Type B pancreatic cell (in vitro differentiated cells): ENCODE measurements at places on chromosomes 5 and 9.

- DNase-seq: no peak
Measured at GRCh38 chr5:15852217-15852616, 327.4 kb downstream of the MARCHF11 start.

GRCh38 chr5:75664979-75665378, 52.3 kb downstream of the POC5 start:
- DNase-seq: no peak

DNA sequence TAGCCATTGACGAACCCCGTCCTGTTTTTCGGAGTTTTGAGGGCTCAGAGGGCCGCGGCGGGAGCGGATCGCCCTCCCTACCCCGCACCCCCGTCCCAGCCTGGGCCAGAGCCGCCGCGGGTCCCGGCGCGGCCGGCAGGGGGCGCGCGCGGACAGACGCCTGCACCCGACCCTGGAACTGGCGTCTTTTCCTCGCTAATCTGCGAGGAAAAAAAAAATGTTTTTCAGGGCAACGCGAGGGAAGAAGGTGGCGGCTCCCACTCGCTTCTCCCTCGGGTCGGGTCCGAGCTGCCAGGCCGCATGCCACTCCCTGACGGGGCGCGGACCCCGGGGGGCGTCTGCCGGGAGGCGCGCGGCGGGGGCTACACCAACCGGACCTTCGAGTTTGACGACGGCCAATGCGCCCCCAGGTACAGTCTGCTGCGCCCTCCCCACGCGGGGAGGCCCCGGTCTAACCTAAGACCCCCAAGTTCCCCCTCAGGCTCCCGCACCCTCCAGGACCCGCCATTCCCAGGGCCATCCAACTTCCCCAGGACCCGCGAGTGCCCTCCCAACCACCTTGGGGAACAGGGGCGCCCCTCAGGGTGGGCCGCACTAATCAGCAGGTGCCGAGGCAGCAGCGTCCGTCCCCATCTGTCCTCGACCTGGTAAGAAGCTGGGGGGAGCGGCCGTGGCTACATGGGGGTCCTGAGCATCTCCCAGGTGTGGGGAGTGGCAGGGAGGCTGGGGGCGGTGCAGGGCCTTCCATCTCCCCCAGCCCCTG, at the start of gene KCNT1:
Gene KCNT1, plus strand, starts transcription at position 227 of the 763 bp plus-strand sequence. Its CDS starts 74 bp downstream, at position 301.
- DNase-seq: peak; percentile 86

GRCh38 chr5:15452030-15452429, 48.0 kb upstream of the FBXL7 start:
- DNase-seq: no peak

- no peak for DNase-seq
Measured at GRCh38 chr9:128475867-128476266, 20.1 kb downstream of the ODF2 start.

DNA sequence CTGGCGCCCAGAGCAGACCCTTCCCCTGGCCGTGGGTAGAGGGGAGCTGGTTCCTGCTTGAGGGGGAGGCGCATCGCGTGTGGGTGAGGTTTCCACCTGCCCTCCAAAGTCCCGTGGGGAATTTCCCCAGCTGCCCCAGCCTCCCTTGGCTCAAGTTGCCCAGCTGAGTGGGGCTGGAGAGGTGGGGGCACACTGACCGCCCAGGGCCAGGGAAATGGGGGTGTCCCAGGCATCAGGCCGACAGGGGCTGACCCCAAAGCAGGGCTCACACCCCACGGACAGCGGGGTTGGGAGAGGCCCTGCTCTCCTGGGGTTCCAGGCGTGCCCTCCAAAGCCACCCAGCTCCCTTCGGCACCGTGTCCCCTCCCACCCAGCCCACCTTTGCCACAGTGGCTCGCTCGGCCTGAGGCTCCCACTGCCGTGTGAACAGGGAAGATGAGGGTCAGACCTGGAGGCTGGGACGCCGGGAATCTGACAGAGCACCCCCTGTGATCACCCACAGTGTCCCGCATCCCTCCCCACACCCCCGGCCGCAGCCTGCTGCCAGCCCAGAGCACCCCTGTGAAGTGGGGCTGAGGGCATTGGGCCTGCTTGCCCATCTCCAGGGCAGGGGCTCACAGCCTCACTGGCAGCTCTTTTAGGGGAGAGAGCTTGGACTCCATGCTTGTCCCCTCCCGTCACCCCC, 933 bp upstream of the EGFL7 start:
- no peak for DNase-seq

- no peak for DNase-seq
Measured at GRCh38 chr5:91366551-91366950, 16.6 kb downstream of the ARRDC3 start.

DNA sequence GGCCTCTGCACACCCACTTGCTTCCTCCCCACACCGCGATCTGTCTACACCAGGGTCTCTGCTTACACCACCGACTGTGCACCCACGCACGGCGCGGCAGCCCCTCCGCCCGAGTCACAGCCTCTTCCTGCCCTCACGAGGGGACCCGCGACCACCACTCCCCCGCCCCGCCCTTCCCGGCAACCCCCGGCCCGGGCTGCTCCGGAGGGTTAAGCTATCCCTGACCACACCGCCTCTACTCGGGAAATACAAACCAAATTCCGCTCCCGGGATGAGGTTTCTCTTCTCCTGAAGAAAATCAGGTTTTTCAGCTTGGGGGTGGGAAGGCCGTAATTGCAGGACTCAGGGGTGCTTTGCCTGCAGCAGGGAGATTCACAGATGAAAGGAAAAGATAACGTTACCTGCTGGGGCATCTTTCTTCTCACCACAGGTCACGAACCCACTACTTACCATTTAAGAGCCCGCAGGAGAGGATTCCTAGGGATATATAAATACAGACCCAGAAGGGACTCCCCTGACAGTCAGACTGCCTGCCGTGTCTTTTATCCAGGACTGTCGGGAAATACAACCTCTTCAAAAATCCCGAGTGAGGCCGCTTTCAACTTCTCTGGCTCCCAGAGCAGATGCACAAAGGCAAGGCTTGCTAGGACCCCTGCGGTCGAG, 63.5 kb downstream of the ROR2 start:
- DNase-seq: no peak

DNA sequence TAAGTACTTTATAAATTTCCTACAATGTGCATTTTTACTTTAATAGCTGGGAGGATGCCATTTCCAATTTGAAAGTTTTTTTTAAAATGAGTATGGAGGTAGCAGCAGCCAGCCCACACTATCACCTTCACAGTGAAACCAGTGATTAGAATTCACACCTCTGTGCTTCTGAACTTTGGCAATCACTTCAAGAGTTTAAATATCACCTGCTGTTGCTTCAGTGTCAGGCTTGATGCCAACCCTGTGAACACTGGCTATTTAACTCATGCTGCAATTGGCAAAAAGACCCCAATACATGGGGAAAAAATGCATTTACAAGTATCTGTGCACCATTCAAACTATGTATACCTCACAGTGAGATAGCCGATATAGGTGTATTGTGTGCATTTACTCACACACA, 57.4 kb downstream of the CDK5RAP2 start:
- DNase-seq: no peak

DNA sequence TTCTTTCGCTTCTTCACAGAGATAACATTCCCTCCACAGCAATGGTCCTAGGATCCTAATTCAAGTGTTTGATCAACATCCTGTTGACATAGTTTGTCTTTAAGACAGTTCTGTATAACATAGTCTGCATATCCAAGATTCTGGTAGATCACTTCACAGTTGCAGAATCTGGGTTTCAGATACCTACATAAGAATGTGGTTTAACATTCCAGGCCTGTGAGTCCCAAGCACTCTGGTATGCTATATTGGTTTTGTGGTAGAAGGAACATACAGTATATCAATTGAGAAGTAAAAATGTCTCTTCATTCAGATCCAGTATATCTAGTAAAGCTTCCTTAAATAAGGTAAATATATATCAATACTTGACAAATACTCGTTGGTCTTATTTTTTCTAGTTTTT, 914.2 kb upstream of the CDH6 start:
- no peak for DNase-seq

GRCh38 chr5:14261235-14261634, 118.1 kb downstream of the TRIO start:
- no peak for DNase-seq

DNA sequence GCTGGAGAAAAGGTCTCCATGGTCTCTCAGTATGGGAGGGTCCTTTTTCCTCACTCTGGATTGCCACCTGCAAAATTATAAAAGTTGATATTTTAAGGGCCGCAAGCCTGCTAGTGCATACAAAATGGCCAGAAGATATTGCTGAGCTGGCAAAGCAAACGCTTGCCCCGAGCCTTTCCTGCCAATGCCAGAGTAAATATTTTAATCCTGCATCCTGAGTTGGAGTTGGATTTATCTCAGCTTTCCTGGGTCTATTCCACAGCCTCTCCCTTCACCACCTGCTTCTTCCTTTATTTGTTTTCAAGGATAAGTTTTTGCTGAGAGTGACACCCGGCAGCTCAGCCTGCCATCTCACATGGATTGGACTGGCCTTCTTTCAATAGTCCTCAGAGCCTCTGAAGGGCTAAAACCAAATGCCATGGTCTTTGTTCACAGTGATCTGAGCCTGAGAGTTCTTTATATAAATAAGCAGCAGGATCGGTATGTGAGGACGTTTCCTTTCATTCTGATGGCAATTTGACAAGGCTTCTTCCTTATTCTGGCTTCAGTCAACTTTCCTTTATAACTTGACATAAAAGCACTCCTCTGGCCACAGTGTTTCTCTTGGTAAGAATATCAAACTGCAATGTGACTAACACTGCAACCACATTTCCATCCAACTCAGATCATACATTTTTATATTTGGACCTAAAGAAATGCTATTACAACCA, 170.1 kb downstream of the ADAMTS12 start:
- DNase-seq: no peak

GRCh38 chr5:169923988-169924387, 56.3 kb downstream of the INSYN2B start:
- no peak for DNase-seq

DNA sequence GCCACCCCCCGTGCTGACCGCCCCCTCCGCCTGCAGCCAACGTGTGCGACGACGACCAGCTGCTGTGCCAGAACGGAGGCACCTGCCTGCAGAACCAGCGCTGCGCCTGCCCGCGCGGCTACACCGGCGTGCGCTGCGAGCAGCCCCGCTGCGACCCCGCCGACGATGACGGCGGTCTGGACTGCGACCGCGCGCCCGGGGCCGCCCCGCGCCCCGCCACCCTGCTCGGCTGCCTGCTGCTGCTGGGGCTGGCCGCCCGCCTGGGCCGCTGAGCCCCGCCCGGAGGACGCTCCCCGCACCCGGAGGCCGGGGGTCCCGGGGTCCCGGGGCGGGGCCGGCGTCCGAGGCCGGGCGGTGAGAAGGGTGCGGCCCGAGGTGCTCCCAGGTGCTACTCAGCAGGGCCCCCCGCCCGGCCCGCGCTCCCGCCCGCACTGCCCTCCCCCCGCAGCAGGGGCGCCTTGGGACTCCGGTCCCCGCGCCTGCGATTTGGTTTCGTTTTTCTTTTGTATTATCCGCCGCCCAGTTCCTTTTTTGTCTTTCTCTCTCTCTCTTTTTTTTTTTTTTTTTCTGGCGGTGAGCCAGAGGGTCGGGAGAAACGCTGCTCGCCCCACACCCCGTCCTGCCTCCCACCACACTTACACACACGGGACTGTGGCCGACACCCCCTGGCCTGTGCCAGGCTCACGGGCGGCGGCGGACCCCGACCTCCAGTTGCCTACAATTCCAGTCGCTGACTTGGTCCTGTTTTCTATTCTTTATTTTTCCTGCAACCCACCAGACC, 80.2 kb downstream of the NTNG2 start:
- DNase-seq: no peak

DNA sequence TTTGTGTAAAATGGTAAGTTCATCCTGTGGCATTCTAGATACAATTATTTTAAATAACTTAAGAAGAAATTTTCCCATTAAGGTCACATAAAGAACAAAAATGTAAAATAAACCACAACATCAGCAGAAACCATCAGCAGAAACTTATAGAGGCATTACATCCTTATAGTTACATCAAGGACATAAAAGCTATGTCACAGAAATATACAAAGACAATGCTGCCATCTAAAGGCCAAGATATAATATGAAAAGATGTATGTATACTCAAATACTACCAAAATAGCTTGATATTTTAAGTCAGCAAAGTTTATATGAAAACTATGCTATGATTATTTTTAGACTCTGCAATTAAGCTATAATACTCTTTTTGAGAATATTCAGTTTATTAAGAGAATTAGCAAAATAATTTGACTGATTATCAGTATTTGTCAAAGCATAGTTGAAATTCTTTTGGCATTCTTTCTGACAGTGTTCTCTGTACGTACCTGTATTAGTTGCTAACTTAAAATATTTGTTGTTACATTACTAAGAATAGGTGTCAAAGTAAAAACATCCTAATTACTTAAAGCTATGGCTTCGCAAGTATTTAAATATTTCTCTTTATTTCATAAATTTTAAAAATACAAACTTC, 36.2 kb downstream of the FBXL17 start:
- no peak for DNase-seq

- no peak for DNase-seq
Measured at GRCh38 chr9:37284636-37285035, 137.9 kb upstream of the GRHPR start.

GRCh38 chr5:105882956-105883481, 1787.7 kb downstream of the EFNA5 start:
- DNase-seq: no peak

DNA sequence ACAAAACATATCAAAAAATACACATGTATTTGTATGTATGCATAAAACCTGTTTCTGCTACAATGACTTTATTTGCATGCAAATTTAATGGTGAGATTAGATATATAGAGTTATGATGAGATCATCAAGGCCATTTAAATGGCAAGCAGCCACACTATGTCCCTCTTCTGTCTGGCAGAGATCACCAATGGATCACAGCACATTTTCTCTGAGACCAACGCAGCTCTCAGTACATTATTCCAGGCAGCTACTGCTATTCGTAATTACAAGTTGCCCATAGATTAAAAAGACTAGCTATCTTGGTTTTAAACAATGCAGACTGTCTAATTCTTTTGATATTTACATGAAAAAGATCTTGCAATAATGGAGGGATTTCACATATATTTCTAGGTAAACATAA, 629.5 kb downstream of the PDE4D start:
- DNase-seq: no peak

GRCh38 chr9:102135768-102136167, 397.3 kb upstream of the GRIN3A start:
- DNase-seq: no peak

GRCh38 chr9:127021664-127022363, 100.6 kb downstream of the ANGPTL2 start:
- no peak for DNase-seq

DNA sequence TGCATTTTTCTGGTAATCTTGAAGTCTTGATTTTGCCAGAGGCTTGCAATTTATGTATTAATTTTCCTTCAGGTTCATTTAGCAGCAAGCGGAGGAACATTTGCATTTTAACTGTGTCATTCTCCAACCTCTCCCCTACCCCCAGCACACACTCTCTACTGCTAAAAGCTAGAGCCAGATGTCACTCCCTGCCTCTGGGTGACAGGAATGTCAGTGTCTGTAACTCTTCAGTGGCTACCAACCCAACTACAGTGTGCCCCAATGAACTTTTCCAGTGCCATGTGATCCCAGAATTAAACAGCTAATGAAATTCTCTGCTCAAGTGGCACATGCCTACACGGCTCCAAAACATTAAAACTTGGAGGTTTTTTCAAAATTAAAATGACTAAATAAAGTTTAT, 260.3 kb downstream of the GOLPH3 start:
- no peak for DNase-seq

GRCh38 chr5:32421075-32421474, 23.5 kb downstream of the ZFR start:
- no peak for DNase-seq
